ENCODE measurements at places on chromosomes 3 and 15.

DNA sequence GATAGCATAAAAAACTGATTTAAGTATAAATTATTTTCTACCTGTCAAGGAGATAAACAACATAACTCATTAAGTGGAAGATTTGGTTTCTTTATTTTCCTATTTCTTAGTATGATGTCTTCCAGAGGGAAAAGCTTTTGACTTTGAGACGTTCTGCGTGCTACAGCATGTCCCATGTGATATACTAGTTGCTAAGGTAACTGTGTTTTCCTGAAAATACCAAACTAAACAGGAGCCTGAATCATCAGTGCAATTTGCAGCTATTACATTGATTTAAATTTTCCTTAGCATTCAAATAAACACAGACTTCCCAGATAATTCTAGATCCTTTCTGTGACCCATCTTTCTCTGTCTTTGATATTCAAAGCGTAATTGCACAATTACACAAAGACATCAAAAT lies 117.7 kb upstream of the P2RY1 start:
- no peak for DNase-seq

- DNase-seq: no peak
These were observed 24.6 kb upstream of the IL20RB start for GRCh38 chr3:136932978-136933772.

DNA sequence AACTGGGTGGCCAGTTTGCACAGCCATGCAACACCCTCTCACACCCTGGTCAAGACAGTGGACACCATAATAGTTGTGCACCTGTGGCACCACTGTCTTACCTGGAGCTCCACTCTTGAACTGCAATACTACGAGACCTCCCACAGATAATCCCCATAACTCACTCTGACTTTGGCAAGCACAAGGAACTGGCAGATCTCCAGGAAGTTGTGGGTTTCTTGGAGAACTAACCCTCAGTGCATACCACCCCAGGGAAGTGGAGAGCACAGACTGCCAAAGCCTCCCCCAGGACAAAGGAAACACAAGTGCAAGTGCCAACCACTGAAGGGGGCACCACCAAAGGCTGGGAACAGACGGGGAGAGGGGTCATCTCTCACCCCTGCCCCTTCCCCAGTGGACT lies 318.6 kb downstream of the SUCLG2 start:
- DNase-seq: no peak

GRCh38 chr3:105480768-105481167 lies 114.1 kb downstream of the ALCAM start:
- DNase-seq: no peak

GRCh38 chr3:161347726-161348125 lies 23.6 kb downstream of the SPTSSB start:
- no peak for DNase-seq

GRCh38 chr3:29382409-29382808 lies 101.5 kb downstream of the RBMS3 start:
- peak; percentile 19 for DNase-seq

- DNase-seq: no peak
These were observed 51.8 kb downstream of the SPRED1 start for GRCh38 chr15:38304481-38304880.

DNA sequence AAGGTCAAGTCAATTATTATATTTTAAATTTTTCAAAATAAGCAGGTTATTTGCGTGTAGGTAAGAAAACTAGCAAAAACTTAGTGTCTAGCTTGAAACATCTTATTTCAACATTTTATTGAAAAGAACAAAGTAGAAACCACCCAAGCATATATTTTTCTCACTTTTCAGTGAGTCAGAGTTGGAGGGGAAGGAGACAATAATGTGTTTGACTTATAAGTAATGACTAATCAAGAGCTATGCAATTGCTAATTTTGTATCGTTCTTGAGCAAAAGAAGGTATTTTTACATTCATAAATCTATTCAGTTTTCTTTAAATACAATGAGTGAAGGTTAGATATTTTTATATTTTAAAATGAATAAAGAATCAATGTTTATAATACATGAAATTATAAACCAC lies 54.4 kb upstream of the P2RY1 start:
- peak; percentile 9 for DNase-seq

- no peak for DNase-seq
These were observed 187.5 kb upstream of the HES1 start for GRCh38 chr3:193948459-193948858.

GRCh38 chr3:149077628-149078027 lies 8.7 kb downstream of the HLTF start:
- peak; percentile 36 for DNase-seq

DNA sequence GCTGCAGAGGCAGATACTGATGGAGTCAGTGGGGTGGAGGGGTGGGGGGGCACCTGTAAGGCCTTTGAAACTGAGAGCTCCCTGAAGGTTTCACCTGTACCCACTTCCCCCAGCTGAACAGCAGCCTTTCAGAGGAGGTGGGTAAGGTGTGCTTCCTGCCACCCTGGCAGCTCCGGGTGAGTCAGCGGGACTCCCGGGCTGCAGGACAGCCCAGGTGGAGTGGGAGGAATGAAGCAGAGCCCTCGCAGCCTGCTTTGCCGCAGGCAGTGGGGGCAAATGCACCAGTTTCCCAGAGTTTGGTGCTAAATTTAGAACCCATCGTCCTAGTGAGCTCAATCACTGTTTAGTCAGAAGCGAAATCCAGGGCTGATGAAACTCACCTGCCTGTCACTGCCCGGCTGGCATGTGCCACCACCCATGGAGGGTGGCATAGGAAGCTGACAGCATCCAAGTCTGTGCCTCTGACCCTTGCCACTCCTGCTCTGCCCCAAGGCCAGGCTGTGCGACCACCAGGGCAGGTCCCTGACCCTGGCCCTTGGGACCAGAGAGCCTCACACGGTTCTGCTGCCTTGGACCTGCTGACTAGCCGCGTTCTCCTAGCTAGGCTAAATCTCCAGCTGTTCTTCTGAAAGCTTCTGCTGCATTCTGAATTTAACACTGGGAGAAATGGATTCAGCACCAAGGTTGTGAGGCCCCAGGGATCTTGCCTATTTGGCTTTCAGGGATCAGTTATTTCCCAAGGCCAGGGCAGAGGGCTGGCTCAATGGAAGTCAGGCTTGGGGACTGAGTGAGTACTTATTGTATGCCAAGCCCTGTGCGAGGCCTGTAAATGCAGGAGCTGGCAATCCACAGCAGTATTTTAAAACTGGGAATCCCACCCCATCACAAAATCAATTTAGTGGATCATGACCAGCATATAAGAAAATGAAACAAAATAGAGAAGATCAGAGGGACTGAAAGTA lies 67.3 kb upstream of the RASGRF1 start:
- DNase-seq: no peak

GRCh38 chr3:11810276-11810675 lies 36.4 kb downstream of the TAMM41 start:
- peak; percentile 66 for DNase-seq

DNA sequence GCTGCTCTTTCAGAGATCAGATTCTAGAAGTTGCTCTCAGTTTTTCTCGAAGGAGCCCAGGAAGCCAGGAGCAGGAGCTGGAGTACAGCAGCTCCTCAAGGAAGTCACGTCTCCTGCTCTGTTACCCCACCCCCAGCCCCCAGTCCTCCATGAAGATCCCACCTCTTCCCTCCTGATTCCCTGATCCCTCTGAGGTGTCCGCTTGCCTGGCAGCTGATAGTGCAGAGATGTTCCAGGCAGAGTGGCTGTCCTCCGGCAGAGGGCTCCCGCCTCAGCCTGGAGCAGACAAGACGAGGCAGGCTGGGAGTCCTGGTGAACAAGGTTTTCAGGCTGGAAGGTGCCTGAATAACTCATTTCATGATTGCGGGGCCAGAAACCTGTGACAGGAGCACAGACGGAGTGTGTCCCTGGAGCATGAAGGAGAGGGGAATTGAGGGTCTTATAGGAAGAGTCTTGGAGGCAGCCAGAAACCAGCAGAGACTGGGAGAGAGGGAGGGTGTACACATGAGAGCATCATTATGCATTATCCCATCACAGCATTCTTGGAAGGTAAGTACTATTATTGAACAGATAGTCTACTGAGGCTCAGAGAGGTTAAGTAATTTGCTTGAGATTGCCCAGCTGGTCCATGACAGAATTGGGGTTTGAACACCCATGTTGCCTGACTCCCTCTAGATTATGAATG lies 1.2 kb downstream of the HRH1 start:
- peak; percentile 85 for DNase-seq

- DNase-seq: peak; percentile 86
These were observed 9.6 kb downstream of the TGM4 start for GRCh38 chr3:44883999-44884431.

DNA sequence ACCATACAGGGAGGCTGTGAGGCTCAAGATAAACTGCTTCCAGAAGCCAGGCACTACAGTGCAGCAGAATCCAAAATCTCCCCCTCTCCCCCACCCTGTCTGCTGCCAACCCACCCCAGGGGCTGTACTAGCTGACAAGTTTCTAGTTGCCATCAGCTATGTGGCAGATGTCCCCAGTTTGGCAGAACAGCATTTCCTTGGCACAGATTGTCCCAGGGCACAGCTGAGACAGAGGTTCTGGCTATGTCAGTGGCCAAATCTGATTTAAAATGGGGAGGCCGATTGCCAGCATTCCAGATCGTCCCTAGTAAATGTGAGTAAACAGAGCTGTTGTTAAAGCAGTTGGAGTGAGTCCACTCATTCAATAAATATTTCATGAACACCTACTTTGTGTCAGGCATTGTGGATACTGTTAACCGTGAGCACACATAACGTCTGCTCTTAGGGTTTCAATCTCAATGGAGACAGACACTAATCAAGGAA lies 28.0 kb upstream of the CCDC174 start:
- DNase-seq: no peak

GRCh38 chr3:134597390-134597970 lies 53.3 kb downstream of the KY start:
- no peak for DNase-seq

GRCh38 chr3:69761896-69762767 lies 22.9 kb downstream of the MITF start:
- peak; percentile 42 for DNase-seq

DNA sequence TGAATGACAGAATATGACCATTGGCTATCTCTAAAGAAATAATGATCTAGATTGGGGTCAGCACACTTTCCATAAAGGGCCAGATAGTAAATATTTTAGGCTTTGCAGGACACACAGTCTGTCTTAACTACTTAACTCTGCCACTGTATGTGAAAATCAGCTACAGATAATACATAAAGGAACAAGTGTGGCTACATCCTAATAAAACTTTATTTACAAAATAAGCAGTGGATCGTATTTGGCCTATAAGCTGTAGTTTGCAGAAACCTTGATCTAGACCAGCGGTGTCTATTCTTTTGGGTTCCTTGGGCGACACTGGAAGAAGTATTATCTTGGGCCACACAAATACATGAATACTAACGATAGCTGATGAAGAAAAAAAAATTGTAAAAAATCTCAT lies 27.6 kb downstream of the GSK3B start:
- no peak for DNase-seq

DNA sequence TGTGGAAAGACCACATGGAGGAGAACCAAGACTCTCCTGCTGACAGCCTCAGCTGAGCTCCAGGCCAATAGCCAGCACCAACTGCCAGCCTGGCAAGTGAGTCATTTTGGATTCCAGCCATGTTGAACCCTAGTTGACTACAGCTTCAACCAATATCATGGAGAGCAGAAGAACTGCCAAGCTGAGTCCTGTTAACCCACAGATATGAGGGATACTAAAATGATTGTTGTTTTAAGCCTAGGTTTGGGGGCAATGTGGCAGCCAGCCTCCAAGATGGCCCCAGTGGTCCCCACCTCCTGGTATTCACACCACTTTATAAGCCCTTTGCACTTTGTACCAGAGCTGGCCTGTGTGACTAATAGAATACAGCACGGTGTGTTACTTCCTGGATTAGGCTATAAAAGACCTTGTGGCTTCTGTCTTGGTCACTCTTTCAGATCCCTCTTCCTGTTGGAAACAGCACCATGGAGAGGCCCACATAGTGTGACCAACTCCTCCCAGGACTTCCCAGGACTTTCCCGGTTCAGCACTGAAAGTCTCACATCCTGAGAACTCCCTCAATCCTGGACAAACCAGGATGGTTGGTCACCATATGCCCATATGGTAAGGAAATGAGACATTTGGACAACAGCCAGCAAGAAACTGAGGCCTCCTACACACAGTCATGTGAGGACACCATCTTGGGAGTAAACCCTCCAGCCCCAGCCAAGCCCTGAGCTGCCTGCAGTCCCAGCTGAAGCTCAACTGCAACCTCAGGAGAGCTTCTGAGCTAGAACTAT lies 32.4 kb upstream of the CDV3 start:
- DNase-seq: peak; percentile 38

DNA sequence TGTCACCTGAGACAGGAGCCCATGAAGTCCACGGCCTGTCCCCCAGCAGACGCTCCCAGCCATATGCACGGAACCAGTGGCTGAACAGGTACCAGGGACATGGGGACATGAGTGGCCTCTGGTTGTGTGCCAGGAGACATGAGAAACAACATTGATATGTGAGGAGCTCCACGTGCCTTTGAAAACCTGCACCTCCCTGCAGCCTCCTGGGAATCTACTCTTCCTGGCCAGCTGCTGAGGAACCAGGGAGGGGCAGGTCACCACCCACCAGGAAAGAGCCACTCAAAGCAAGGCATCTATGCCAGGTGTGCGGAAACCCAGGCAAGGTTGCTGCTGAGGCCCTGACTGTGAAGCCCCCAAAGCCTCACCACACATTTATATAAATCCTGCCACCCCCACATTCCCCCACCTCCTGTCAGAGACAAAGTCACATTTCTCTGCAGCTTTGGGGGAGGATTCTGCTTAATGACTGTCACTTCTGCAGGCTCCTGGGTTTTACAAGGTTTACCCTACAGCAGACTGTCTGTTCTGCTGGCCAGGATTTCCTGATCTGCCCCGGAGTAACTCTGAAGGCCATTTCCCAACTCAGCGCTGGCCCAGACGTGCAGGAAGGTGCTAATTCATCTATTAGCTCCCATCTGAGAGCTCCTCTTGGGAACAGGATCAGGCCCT lies 110.8 kb downstream of the ADCY5 start:
- DNase-seq: no peak

- DNase-seq: no peak
These were observed 402.1 kb downstream of the CADM2 start for GRCh38 chr3:85360742-85361387.

GRCh38 chr3:131282379-131282778 lies 99.2 kb upstream of the NUDT16 start:
- DNase-seq: no peak

- no peak for DNase-seq
These were observed 91.5 kb upstream of the RBMS3 start for GRCh38 chr3:29189328-29189727.

DNA sequence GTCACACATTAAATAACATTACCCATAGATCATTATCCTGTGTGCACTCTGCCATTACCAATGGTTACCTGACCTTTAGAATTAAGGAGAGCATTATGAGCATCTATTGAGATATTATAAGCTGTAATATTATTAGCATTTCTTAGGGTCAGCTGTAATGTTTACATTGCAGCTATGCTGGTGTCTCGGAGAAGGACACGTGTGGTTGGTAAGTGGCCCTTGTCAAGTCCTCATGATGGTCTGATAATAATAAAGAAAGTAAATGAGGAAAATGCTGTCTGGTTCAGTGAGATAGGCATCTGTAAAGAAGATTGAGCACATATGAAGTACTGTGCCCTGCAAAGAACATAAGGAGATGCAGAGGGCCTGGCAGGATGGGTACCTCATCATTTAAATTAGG lies 71.7 kb upstream of the ARL6 start:
- no peak for DNase-seq

GRCh38 chr3:101809178-101810021 lies 30.4 kb downstream of the NXPE3 start:
- DNase-seq: peak; percentile 43

Measured in AG08395 (cell line).